ENCODE measurements at places on chromosomes 2 and 18.

- DNase-seq, result no peak
Measured at GRCh38 chr2:156447761-156448160, 11.6 kb downstream of the GPD2 start.

DNA sequence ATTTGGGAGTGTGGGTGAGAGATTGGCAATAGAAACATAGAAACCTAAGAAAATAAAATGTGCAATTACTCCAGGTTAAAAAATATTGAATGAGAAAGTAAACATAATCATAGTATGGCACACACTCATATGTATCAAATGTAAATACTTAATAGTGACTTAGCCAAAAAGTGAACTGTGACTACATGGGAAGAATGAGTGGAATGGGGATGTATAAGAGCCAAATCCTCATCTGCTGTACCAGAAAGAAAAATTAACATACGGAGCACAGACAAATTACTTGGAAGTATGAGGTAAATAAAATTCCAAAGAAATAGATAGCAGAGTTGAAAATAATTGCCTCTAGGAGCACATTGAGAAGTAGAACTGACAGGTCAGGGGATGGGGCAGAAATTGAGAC, 4.0 kb downstream of the FLACC1 start:
- DNase-seq, result no peak

DNA sequence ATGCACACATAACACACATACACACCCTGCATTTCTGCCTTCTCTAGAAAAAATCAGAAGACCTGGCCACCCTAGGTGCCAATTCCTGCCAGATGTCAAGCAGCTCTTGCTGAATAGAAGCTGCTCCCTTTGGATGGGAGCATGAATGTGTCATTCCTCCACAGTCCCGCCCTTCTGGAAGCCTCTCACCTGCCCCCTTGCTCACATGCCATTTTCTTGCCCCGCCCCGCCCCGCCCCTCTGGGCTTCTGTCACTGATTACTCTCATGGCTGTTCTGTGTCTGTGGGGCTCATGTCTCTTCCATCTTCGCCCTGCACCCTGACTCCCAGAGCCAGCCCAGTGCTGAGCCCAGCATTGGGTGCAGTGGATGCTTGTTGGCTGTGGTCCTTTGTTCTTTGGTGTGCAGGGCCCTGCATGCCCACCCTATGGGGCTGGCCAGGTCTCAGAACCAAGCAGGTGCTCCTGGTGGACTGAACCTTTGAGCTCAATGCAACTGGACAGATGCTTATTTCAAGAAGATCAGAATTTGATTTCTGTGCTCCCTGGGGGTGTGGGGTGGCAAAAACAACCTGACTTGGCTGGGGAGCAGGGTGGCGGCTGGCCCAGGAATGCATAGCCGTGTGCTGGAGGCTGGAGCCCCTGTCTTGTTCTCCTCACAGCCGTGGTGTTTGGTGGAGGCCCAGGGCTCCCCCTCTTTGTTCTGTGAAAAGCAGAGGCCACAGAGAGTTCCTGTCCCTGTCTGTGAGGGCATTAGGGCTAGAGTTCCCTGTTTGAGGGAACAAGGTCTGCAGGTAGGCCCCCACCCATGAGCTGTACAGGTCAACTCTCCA, 140.6 kb upstream of the GLI2 start:
- DNase-seq, result no peak

DNA sequence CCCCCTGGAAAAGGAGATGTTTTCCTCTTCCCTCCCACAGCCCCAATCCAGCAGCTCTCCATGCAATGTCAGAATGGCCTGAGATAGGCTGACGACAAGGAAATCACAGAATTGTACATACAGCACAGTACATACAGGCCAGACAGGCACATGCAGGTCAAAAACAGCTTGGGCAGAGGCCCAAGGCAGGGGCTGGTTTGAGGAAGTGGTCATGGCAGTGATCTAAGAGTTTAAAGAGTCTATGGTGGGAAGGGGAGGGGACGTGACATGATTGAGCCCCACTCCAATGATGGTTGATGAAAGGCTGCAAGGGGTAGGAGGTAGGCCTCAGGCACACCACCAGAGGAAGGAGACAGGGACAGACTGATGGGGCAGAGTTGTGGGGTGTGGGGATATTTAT, 4.3 kb downstream of the DCTN1 start:
- DNase-seq, result no peak

DNA sequence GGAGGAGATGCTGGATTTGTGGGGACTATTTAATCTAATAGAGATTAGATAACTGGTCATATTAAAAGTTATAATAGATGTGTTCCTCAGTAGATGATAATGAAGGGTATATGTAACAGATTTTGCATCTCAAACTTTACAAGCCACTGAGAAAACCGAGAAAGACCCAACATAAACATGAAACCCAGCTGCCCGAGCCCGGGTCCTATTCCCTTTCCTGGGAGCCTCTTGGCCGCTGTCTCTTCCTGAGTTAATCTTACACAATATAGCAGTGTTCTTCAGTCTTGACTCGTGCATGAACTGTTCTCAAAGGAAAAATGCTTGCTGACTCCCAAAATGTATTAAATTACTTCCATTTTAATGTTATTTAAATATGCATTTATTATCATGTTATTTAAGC, 94.5 kb downstream of the COPS8 start:
- DNase-seq, result no peak

- DNase-seq, result no peak
Measured at GRCh38 chr2:86285571-86285970, 51.9 kb downstream of the REEP1 start.

DNA sequence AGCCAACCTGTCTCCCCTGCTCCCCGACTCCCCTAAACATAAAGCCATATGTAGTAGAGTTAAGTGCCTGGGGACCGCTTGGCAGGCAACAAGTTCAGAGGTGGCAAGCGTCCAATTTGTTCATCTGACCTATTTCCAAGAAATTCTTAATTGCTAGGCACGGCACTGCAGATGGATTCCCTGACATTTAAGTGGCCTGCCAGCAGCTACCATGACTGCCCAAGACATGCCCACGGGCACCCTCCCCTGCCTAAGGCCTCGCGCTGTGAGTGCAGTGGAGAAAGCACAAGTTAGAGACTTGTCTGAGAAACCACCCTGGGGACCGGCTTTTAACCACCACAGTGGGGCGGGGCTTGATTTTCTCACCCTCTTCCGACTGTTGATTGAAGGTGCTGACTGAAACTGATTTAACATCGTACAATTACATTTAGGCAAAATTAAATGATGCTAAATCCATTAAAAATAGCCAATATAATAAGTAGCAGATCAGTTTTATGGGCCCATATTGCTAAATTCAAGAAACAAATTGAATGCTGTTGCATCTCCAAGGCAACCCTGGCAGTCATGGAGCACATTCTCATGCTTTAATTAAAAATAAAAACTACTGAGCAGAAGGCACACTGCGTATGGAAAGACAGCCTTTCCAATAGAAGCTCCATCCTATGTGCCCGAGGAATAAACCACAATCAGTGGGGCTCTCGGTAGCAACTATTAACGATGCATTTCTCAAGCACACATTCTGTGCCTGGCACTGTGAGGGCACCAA, 163.6 kb upstream of the ACAA2 start:
- no peak for DNase-seq

DNA sequence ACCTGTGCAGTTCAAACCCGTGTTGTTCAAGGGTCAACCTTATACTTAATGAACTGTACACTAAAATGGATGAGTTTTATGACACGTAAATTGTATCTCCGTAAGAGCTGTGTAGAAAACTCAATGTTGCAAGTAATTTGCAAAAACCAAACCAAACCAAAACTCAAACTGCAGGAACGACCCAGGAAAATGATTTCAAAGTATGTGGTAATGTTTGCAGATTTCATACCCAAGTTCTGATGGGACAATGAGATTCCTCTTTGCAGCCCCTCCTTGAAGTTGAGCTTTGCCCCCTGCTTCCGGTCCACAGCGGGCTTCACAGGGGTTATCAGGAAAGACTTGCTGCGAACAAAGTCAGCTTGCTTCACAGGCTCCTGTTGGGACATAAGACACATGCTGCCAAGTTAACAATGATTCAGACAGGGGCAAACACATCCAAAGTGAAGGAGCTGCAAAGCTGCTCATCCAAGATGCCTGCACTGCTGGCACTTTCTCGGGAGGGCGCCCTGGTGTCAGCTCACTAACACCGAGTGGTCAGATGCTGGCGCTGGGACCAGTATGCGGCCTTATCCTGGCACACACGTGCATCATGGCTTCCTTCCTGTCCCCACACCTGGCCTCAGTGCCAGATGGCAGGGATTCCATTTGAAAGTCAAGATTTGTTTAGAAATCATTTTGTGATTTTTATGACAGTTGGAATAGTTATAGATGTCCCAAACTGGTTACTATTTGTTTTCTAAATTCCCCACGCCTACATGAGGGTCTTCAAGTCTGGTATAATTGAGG, 65.2 kb upstream of the MGAT4A start:
- no peak for DNase-seq

- no peak for DNase-seq
Measured at GRCh38 chr2:88038263-88039105, 17.1 kb downstream of the KRCC1 start.

DNA sequence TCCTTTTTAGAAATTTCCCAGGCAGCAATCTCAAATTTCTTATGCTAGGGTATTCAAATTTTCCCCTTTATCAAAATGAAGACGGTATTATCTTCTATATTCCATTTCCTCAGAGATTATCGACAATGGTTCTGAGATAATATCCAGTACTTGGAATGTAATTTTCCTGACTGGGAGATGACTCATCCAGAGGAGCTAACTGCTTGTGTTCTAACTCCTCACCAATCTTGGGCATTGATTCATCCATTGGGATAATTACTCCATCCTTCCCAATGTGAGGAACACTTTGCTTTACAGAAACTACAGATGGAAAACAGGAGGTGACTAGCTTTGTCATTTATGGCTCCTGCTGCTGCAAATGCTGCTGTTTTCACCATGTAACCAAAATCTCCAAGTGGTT, 239.4 kb upstream of the LYPD1 start:
- DNase-seq, result no peak

DNA sequence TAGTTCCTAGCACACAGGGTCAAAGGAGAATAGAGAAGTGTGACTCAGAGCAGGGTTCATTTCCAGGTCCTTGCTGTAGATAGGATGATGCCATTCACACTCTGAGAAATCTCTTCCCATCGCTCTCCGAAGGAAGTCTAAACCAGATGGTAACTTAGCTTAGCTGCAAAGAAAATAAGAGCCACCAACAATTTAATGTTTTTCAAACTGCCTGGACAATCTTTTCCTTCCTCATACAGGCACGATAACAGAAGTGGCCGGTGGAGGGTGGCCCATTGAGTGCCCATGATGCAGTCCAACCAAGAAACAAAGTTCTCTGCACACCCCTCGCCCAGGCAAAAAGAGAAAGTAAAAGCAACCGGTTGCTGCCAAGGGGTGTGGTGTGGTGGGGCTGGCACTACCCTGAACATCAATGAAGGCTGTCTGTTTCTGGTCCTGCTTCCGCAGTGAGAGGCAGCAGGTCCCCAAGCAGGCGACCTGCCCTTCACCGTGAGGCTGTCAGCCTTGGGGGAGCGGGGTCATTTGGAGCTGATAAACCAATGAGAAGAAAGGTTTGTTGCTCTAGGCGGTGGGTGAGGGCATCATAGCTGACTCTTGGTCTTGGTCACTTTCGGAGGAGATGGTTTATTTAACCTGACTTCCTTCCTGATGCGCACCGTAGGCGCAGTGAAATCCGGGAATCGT, 105.6 kb upstream of the CD302 start:
- DNase-seq, result no peak

GRCh38 chr2:74935975-74936391, 22.5 kb upstream of the POLE4 start:
- no peak for DNase-seq

DNA sequence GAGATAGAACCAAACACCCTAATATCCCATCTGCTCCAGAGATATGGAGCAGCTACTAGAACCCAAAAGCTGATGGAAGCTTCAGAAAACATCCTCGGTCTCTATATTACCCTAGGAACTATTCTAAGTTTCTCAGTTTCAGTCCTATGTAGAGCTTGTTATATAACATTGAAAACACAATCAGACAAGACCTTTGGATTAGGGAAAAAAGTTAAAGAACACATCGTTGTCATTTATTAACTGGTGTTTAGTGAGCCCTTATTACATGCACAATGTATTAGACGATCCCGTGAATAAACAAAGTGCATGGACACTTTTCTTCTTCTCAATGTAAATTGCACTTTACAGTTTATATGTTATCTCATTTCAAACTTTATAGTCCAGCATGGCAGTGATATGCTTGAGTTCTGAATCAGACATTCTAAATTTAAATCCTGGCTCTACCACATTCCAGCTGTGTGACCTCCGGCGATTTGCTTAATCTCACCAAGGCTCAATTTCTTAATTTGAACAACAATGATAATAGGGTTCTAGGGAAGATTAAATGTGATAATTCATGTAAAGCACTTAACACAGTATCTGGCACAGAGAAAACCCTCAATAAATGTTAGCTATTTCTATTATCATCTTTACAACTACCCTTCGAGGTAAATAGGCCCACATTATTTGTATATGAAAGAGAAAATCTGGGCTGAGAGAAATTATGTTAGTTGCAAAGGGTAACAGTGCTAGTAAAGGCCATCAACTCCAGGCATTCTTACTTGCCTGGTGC, 83.6 kb upstream of the PIK3C3 start:
- DNase-seq, result no peak

DNA sequence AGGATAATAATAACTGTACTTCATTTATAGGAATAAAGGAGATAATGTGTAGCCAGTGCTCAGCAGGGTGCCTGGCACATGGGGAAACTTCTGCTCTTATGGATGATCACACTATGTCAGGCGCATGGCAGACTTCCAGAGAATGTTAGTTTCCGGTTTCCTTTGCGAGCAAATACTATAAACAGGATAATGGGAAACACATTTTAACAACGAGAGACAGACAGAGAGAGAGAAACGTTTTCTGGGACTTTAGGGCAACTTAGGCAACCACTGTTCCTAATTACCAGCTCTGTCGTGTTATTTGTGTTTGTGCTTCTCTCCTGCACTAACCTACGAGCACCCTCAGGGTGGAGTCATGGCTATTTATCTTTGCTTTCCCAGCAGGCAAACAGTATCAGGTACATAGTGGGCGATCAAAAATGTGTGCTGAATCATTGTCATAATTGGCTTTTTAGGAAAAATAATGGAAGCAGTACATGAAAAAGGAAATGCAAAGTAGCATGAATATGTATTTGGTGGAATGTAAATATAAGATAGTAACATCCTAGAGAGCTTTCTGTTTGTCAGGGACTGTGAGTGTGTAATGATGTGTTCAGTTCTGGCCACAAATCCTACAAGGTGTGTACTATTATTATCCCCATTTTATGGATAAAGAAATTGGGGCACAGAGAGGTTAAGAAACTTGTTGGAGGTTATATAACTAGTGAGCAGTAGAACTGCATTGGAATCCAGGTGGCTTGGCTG, 36.8 kb upstream of the IGFBP2 start:
- peak; percentile 93 for DNase-seq

DNA sequence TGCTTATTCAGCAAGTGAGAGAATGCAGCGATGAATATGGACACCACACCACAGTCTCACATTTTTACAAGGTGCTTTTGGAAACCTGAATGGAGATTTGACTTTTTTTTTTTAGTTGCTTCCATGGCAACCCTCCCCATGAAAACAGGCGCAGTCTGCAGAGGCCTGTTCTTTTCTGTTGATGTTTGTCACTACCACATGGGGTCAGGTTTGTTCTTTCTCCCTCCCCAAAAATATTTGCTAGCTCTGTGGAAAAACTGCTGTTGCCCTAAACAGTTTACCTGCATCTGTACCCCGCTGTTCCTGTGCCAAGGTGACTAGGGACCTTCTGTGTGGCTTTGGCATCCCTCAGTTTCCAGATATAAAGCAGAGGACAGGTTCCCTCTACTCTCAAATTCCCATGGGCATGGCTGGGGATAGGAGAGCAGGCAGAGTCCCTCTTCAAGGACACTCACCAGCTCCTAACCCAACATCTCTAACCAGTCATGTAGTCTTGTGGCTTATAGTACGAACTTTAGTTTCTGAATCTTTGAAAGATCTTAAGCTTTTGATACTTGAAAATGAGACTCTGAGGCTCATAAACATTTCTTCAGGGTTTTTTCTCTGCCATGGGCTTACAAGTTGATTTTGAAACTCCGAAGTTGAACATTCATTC, 14.7 kb upstream of the MAPRE2 start:
- no peak for DNase-seq

All from LNCaP clone FGC (cell line).